ENCODE measurements at places on chromosomes 1 and 21. TPM values are rescaled to one million over a fixed set of nuclear protein-coding genes. Genes with fewer than 3 reads are reported as not detected.

DNA sequence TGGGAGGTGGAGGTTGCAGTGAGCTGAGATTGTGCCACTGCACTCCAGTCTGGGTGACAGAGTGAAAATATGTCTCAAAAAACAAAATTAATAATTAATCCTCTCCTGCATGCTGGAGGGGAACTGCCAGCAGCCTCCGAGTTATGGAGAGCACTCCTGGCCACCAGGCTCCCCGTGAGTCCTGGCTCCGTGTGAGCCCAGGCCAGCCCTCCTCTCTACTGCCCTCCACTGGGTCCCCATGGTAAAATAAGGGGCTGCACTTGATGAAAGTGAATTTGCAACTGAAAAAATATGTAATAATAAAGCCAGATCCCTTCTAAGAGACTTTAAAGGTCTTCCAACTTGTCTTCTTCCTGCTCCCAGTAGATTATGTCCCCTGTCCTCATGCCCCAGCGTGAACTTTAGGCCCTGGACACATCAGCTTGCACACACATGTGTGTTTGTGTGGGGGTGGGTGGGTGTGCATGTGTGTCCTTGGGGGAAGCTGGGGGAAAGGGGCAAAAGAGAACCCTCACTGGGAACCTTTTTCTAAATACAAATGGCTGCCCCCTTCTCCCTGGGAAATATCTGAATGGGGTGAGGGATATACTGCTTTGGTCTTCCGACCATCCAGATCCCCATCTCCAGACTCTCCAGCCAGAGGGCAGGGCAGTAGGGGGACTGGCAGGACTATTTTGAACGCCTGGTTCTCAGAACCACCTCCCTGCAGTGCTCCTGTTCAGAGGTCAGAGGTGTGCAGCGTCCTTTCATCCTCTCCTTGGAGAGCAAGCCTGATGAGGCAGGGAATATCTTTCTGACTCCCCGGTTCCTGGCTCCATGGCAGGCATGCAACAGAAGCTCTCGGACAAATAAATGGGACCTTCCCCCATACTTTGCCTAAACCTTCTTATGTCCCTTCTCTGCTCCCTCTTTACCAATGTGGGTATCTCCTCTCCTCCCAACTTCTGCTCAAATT, 26.2 kb downstream of the NEK2 start:
- peak; percentile 69 for DNase-seq

DNA sequence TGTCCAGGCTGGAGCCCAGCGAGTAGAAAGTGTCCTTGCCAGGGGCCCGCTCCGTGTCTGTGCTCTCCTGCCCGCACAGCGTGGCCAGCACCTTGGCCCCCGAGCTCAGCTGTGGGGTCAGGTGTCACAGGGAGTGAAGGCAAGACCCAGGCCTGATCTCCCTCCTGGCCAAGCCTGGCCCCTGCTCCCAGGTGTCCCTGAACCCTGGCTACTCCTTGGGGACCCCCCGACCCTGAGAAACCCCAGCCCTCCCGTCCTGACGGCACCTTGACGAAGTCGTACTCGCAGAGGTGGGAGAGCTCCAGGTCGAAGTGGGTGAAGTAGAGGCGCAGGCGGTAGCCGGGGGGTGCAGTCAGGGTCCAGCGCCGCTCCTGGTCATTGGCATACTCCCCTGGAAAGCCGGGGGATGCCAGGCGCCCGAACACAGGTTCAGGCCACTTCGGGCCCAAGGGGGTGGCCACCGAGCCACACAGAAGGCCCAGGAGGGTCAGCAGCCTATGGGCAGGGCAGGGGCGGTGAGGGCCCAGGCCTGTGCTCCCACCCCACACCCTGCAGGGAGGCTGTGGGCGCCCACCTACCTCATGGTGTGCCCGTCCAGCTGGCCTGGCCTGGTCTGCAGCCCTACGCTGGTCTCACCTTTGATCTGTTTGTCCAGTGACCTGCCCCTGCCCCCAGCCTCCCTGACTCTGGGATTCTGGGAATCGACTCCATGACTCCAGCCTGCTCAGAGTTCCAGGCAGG, at the start of gene MASP2:
TSS of gene MASP2 (minus strand) at position 615 of the 741 bp plus-strand sequence. CDS start at position 583, 32 bp downstream.
- DNase-seq = no peak

GRCh38 chr1:16117369-16117768, 38.5 kb downstream of the EPHA2 start:
- peak; percentile 2 for DNase-seq

DNA sequence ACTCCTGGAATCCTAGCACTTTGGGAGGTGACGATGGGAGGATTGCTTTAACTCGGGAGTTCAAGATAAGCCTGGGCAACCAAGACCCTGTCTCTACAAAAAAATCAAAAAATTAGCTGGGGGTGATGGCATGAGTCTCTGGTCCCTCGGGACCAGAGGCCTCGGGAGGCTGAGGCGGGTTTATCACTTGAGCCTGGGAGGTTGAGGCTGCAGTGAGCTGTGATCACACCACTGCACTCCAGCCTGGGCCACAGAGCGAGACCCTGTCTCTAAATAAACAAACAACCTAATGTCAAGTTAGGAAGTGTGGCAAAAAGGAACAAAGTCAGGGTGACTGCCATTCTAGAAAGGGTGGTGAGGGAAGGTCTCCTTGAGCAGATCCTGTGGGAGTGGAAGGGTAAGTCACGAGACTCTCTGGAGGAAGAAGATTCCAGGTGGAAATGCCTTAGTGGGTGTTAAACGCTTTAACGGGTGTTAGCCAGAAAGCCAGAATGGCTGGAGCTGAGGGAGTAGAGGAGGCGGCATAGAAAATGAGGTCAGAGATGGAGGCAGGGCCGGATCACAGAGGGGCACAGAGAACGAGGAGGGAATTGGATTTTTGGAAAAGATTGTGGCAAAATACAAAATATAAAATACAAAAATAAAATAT, 62.2 kb upstream of the ATP5PO start:
- DNase-seq = no peak

DNA sequence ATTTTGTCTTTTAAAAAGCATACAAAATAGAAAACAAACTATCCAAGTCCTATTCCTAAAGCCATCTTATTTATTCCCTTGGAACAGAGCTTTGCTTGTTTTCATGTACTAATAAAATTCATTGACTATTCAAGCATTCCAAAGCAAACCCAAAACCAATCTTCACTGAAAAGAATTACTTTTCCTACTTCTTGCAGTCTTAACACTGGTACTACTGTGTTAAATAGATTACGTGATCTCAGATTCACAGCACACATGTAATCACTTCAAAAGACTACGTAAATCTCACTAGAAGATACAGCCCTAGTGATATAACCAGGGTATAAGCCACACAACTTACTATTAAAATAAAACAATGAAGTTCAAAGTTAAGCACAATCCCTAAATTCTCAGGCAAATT, 39.0 kb downstream of the ZZZ3 start:
- DNase-seq = no peak

GRCh38 chr1:64745181-64745985, 508 bp downstream of the RAVER2 start:
- peak; percentile 31 for DNase-seq

DNA sequence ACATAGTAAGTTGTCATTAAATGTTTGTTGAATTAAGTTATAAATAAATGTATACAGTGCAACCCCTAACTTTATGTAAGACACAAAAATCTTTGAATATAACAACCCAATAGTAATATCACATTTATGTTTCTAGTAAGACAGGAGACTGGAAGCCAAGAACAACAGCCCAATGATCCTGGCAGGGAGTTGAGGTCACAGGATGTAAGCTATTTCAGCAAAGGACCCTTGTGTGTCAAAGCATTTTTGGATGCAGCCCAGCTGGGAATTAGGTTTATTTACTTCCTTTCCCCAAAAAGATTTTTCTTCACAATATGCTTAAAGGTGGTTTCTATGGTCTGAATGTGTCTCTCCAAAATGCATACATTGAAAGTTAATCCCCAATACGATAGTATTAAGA, 34.0 kb upstream of the ABCA4 start:
- no peak for DNase-seq

DNA sequence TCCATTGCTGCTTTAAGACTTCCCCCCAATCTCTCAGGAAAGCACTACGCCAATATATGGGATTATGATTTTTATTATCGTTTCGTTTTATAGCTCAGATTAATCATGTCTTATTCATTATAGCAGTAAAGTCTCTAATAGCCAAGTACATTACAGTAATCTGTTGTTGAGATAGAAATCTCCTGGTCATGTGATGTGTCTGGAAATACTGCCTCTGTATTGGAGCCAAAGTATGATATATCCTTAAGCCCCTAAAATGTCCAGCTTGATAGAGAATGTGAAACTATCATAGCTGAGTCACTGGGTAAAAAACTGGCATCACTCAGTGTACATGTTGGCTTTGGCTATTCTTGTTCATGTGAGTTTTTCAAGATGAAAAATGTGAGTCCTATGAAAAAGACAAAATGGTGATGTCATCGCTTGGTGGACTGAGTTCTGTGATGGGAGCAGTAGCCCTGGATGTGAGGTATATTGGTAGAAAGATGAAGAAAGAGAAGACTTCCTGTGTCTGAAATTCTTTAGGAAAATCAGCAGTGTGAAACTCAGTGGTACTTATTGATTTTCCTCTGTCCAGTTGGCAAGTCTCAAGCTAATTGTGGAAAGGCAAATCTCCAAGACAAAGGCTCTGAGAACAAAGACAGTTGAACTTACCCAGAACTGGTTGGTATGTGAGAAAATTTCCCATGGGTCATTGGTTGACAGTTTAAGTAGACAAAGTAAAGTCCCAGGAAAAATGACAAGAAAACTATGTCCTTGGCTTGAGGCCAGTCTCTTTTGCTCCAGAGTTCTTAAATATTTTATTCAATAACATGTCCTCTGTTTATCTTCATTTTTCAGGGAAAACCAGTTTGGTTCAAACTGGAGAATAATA, 76.2 kb downstream of the BRINP2 start:
- DNase-seq = no peak

DNA sequence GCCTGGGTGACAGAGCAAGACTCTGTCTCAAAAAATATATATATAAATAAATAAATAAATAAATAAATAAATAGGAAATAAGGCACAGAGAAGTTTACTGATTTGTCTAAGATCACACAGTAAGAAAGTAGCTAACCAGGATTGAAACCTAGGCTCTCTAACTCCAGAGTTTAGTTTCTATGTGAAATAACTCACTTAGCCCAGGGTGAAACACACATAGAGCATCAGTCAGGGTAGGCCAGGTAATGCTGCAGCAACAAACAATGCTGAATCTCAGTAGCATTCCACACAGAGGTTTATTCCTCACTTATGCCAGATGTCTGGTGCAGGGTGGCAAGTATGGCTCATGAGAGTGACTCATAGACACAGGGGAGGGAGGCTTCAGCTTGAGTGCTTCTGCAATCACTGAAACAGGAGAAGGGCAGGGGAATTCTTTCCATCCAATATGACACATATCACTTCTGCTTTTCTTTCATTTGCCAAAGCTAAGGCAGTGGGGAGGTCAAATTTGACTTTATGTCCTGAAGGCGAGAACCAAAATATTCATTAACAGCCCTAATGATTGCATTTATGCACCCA, 37.1 kb upstream of the KANK4 start:
- no peak for DNase-seq

- no peak for DNase-seq
These were observed 25.2 kb downstream of the B3GALT5 start for GRCh38 chr21:39637971-39638240.

GRCh38 chr1:16321176-16321867, 31.0 kb downstream of the FBXO42 start:
- DNase-seq = no peak

DNA sequence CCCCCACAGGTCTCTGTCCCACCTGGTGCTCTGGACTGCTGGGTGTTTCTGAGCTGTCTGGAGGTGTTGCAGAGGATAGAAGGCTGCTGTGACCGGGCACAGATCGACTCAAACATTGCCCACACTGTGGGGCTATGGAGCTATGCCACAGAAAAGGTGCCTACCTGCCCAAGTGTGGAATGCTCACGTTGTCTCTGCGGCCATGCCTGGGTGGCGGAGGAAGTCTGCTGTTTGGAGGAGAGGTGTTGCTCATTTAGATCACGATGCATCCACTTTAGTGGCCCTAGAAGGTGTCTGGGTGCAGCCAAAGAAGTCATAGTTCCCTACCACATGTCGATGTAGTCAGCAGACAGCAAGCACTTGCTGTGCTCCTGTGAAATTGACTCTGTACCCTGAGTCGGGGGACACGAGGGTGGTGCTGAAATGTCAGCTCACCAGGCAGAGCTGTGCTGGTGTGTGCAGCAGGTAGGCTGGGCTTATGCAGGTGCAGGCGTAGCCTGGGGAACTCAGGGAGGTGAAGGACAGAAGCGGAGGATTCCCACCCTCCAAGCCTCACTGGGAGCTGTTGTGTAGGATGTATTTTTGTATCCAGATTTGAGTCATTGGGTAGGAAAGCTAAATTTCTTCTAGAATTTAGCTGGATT, 32.8 kb upstream of the PWP2 start:
- DNase-seq = no peak

DNA sequence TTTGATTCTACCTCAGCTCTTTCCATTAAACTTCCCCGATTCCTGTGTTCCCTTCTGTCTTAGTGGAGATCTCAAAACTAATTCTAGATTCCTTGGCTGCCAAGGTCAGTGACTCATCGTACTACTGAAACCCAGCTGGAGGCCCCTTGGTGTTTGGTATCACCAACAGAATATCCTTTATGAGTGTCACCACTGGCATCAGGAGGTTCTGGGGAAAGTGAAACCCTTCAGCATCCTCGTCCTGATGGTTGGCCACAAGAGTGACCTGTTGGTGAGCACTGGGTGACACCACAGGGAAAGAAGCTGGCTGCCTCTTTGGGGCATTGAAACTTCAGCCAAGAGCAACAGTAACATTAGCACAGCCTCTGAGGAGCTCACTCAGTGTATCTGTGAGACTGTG, 9.6 kb downstream of the RAB42 start:
- DNase-seq = no peak

- DNase-seq = no peak
These were observed 10.3 kb upstream of the NBPF11 start for GRCh38 chr1:148162363-148162762.

- no peak for DNase-seq
These were observed 66.9 kb upstream of the NGF start for GRCh38 chr1:115404911-115405310.

- DNase-seq = no peak
These were observed 77.6 kb upstream of the DNAH14 start for GRCh38 chr1:224851848-224852261.

DNA sequence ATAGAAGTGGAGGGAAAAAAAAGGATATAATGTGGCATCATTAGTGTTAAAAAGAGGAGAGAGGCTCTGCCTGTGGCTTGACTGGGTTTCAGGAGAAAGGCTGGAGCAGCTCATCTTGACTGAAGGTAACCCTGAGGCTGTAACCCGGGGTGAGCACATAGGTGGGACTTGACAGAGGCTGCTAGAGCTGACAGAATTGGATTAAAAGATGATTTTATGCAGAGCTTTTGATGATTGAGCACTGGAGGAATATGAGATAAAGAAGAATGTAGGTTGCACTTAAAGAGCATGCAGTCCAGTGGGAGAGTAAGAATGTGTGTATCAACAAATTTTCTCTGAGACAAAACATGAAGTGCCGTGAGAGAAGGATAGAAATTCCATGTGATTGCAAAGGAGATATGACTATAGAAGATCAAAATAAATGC, 17.3 kb downstream of the LAMC1 start:
- no peak for DNase-seq

- DNase-seq = no peak
These were observed 28.1 kb downstream of the TENT5C start for GRCh38 chr1:117633936-117634335.

USH2A gene
- 2.3 TPM for total RNA-seq

C1QA gene
- 86.5 TPM for total RNA-seq

PLA2G2C gene
- total RNA-seq = not detected

FMOD gene
- total RNA-seq = 9.6 TPM

ADORA3 gene
- total RNA-seq = 4.1 TPM

TNFRSF1B gene
- total RNA-seq = 13.0 TPM

GREM2 gene
- total RNA-seq = not detected

HLX gene
- 4.0 TPM for total RNA-seq

ARHGEF16 gene
- total RNA-seq = 1.7 TPM

VANGL2 gene
- total RNA-seq = 2.6 TPM
